Uterus (tissue), 4 donors: ENCODE measurements at places on chromosomes 11 and 22. TPM values are rescaled to one million over a fixed set of nuclear protein-coding genes. Genes with fewer than 3 reads are reported as not detected.
A peak's percentile ranks its signal among the peaks of the same experiment; 100 is the strongest.

DNA sequence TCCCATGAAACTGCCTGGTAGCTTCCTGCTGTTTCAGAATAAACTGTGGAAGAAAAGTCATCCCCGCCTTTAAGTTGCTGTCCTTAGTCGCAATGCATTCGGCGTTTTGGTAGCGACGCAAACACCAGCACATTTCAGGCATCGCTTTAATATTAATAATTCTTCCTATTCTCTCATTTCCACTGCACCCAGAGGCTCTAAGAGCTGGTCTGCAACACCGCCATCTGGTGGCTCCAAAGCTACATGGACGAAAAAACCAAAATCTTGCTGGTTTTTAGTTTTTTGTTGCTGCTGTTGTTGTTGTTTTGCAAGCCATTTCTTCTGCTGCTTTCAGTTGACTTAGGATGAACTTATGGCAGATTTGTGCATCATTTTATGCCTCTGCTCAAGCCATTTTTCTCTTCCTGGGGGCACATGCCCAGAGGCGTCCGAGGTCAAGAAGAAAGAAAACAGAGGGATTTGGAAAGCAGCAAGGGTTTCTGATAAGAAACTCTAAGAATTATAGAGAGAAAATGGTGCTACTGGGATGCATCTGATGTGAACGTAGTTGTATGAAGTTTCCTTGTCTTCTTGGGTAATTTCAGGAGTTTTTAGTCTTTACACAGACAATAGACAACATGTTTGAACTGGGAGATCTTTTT, 345.4 kb upstream of the KIRREL3 start:
- no peak for DNase-seq
- H3K4me1 ChIP-seq, result no peaks in the 10 kb centered on the region
- no peak overlapping the region for H3K4me3 ChIP-seq
- no peaks in the 10 kb centered on the region for H3K27me3 ChIP-seq
- H3K36me3 ChIP-seq, result no peaks in the 10 kb centered on the region

DNA sequence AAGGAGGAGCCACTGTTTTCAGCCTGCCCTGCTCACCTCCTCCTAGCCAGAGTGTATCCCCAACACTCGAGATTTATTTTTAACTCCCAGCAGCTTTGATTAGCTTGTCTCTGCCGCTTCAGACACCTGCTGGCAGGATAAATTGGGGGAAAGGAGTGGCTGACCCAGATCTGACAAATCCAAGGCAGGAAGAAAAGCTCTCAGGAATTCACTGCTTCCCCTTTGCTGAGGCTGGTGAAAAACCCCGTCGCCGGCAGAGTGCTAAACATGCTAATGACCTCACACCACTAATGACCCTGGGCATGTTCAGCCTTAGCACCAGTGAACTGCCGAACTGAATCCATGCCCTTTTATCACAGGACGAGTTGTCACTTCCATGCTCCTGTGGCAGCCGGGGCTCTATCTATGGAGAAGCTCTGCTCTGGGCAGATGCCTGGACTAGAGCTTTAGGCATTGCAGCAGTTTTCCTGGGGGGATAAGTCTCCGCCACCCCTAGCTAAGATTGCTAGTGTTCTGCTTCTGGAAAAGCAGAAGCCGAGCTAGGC, 52.2 kb downstream of the FEZ1 start:
- H3K4me1 ChIP-seq, result no peaks in the 10 kb centered on the region
- no peaks in the 10 kb centered on the region for H3K27me3 ChIP-seq
- no peak overlapping the region for H3K4me3 ChIP-seq
- DNase-seq, result no peak
- H3K36me3 ChIP-seq, result no peaks in the 10 kb centered on the region

GRCh38 chr22:27668828-27669797, 132.4 kb downstream of the MN1 start:
- peak; percentile 23 for DNase-seq
- H3K36me3 ChIP-seq, result no peaks in the 10 kb centered on the region
- H3K27ac ChIP-seq, result no peak overlapping the region
- no peaks in the 10 kb centered on the region for H3K4me1 ChIP-seq
- H3K27me3 ChIP-seq, result no peaks in the 10 kb centered on the region
- no peak overlapping the region for H3K4me3 ChIP-seq

DNA sequence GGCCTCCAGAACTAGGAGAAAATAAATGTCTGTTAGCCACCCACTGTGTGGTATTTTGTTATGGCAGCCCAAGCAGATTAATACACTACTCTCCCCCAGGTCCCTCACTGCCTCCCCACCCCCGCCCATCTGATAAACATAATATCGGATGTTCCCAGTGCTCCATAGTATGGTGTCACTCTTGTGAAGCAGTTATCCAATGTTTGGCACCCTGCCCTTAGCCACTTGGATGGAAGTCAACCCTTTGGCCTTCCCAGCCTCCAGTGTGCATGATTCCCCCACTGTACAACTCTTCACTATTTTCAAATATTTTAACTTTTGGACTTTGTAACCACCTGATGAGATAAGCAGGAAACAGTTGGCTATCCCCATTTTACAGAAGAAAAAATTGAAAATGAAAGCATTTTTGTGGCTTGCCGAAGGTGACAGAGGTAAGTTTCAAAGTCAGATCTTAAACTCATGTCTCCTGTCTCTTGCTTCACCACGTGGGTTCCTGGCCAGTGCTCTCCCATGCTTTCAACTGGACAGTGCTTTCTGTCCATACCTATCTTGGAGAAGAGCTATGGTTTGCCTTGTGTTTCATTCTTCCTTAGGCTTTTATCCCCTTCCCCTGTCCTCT, 53.2 kb downstream of the ALX4 start:
- H3K4me1 ChIP-seq, result no peaks in the 10 kb centered on the region
- H3K27me3 ChIP-seq, result no peaks in the 10 kb centered on the region
- DNase-seq, result no peak
- no peak overlapping the region for H3K27ac ChIP-seq

SF1 gene
- total RNA-seq, result 205 TPM

DNA sequence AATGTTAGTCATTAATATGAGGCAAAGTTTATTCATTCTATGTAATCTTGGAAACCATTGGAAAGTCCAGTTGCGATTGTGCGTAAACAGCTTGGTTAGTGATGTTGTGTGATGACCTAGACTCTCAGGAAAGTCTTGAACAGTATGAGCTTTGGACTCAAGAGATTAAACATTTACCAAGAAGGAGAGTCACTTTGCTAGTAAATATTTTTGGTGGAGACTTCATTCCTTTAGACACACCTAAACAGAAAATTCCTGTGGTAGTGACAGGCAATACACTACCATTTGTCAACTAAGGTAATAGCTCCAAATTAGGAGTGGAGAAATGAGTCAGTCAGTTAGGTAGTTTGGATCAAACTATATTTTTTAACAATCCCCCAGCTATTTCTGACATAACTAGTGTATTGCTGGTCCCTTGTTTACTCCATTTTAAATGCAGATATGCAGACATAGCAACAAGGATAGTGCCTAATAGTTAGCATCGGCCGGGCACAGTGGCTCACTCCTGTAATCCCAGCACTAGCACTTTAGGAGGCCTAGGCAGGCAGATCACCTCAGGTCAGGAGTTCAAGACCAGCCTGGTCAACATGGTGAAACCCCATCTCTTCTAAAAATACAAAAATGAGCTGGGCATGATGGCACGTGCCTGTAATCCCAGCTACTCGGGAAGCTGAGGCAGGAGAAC, 89.3 kb downstream of the ARHGAP42 start:
- no peak overlapping the region for H3K4me3 ChIP-seq
- H3K4me1 ChIP-seq, result no peaks in the 10 kb centered on the region
- no peaks in the 10 kb centered on the region for H3K36me3 ChIP-seq
- H3K27ac ChIP-seq, result no peak overlapping the region

DDTL gene
- total RNA-seq, result 3.4 TPM

DNA sequence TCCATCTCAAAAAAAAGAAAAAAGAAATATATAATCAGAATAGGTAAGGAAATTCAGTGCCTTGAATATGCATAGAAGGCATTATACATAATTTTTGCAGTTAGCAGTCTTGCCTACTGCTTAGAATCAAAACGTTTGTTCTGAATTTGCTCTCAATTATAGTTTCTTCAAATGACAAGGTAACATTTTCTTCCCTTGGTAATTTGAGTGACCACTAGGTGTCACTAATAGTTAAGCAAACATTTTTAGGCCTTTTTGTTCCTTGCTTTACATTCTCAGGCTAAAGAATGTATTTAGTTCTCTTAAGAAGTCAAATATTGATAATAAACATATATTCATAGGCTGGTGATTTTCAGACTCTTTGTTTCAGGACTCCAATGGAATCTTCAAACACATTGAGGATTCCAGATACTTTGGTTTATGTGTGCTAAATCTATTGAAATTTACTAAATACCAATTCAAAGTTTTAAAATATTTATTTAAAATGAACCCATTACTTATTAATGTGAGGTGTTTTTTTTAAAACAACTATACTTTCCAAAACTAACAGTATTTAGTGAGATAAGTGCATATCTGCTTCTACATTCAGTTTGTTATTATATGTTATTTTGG, 55.0 kb upstream of the DEPDC7 start:
- H3K4me1 ChIP-seq, result no peaks in the 10 kb centered on the region
- H3K4me3 ChIP-seq, result no peak overlapping the region
- DNase-seq, result no peak

DNA sequence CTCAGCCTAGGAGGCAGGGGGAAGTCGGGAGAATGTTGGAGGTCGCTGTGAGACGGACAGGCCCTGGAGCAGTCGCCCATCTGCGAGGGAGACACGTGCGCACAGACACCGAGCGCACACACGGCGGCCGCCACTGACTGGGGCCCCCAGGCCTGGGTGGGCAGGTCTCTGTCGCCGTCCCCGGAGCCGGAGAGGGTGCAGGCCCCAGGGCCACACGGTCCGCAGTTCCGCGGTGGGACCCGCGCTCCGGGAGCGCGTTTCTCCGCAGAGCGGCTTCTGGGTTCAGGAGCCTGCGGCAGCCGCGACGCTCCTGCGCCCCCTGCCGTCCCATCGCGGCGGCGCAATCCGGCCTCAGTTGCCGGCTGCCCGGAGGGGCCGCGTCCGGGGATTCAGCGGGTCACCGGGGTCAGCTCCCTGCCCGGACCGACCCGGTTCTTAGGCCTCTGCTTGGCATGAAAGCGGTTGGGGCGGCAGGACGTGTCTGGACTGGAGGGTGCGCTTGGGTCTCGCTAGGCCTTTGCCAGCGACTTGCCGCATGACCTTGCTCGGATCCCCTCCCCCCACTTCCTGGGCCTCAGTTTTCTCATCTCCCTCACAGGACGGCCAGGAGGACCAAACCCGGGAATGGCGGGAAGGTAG, 31.2 kb downstream of the PDE2A start:
- H3K36me3 ChIP-seq, result no peaks in the 10 kb centered on the region
- H3K4me1 ChIP-seq, result no peaks in the 10 kb centered on the region
- no peaks in the 10 kb centered on the region for H3K27me3 ChIP-seq
- peak overlapping the region; percentile 73 for H3K27ac ChIP-seq

GRCh38 chr11:61853698-61854169, 25.6 kb downstream of the FADS2 start:
- DNase-seq, result no peak
- H3K4me3 ChIP-seq, result no peak overlapping the region
- no peaks in the 10 kb centered on the region for H3K4me1 ChIP-seq
- no peak overlapping the region for H3K27ac ChIP-seq
- H3K36me3 ChIP-seq, result no peaks in the 10 kb centered on the region

DNA sequence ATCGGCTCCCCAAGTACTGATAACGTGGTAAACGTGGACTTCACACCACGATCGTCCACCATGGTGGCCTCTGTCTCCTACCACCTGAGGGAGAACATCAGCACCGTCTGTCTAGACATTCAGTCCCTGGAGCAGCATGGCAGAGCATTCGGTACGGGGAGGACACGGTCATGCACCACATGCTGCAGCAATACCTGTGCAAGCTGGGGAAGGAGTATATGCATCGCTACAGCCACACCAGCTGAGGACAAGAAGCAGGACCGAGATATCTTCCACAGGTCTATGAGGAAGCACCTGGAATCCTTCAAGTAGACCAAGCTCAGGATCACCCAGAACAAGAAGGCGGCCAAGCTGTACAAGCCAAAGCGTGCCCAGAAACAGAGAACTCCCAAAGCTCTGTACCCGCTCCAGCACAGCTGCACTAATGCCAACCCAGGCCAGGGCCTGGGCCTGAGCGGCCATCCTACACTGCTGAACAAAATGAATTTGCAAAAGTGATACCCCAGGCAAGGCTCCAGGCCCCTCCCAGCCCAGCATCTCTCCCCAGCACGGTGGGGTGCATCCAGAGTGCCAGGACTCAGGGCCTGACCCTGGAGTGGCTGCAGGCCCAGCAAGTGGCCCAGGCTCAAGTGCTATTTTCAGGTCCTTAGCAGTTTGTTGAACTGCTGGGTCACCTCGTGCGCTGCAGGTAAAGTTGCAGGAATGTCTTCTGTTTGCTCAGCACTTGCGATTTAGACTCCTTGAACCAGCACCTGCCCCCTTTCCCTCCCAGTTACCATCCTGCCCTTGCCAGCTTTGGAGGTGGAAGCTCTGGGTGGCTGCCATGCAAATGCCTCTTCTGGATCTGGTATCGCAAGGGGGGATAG, 119.3 kb upstream of the SERPIND1 start:
- no peak overlapping the region for H3K27ac ChIP-seq
- no peaks in the 10 kb centered on the region for H3K4me1 ChIP-seq
- H3K36me3 ChIP-seq, result no peaks in the 10 kb centered on the region

DNA sequence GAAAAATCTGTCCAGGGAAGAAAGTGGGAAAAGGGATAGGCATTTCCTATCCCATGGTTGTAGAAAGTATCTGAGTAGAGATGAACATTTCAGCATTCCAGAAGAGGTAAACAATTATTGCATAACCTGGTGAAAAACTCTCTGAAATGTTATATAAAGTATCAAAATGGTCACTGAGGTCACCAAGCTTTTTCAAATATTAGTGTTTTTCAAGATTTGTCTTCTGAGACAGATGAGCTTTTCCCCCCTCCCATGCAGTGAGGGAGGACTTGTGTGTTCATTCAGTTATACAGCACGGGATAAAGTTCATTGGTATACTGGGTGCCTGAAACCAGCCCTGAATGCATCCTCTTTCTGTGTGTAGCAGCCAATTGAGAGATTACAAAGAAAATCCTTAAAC, 1.9 kb upstream of the DEPDC7 start:
- no peak overlapping the region for H3K27ac ChIP-seq
- DNase-seq, result no peak
- no peaks in the 10 kb centered on the region for H3K4me1 ChIP-seq
- H3K36me3 ChIP-seq, result no peaks in the 10 kb centered on the region
- no peaks in the 10 kb centered on the region for H3K27me3 ChIP-seq

DNA sequence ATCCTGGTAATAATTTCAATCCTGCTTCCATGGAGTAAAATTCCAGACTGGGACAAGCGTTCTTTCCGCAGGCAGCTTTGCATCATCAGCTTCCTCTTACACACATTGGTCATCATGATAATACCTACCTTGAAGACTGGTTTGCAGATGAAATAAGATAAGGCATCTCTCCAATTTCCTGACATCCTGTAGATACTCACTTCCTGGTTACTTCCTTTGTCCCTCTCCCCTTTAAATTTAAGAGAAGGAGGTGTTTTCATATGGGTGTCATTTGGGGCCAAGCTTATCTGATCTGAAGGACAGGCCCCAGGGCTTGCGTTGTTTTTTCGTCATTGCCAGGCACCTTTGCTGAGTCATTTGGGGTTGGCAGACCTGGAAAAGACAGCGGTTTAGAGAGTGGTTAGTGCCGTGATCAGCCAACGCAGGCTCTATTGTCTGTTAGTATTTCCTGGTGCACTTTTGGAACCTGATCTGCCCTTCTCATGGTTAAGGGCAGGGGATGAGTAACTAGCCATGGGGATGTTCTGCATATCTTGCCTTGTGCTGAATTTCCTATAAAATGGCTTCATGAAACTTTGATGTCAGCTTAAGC, 24.1 kb downstream of the GRAMD1B start:
- H3K4me3 ChIP-seq, result no peak overlapping the region
- H3K27me3 ChIP-seq, result no peaks in the 10 kb centered on the region
- H3K4me1 ChIP-seq, result no peaks in the 10 kb centered on the region
- H3K27ac ChIP-seq, result no peak overlapping the region

- H3K36me3 ChIP-seq, result no peaks in the 10 kb centered on the region
- no peak for DNase-seq
- H3K4me3 ChIP-seq, result no peak overlapping the region
These were observed 126.4 kb upstream of the RASSF10 start for GRCh38 chr11:12882670-12883069.
